ENCODE measurements at places on chromosomes 5 and 9. TPM values are rescaled to one million over a fixed set of nuclear protein-coding genes. Genes with fewer than 3 reads are reported as not detected.

Gene PCDHA13
- total RNA-seq, result 1.0 TPM

Gene SIT1
- total RNA-seq, result 1.3 TPM

Gene RNF183
- total RNA-seq, result not detected

Gene OTULINL
- 7.0 TPM for total RNA-seq

Gene NDST1
- 65.5 TPM for total RNA-seq

Gene RNF38
- 58.8 TPM for total RNA-seq

Gene ENHO
- total RNA-seq, result 11.3 TPM

Gene MAMDC4
- 9.2 TPM for total RNA-seq

Gene TRMO
- total RNA-seq, result 8.6 TPM

Gene CARTPT
- total RNA-seq, result not detected

Gene EXOC3
- total RNA-seq, result 36.7 TPM

Gene FAM120AOS
- total RNA-seq, result 53.7 TPM

Gene HTR1A
- total RNA-seq, result 0.79 TPM

Gene CAVIN4
- total RNA-seq, result 6.8 TPM

Data from H9 (cell line).